Fibroblast of skin of right quadriceps (primary cell): ENCODE measurements at places on chromosomes 1 and 21.

DNA sequence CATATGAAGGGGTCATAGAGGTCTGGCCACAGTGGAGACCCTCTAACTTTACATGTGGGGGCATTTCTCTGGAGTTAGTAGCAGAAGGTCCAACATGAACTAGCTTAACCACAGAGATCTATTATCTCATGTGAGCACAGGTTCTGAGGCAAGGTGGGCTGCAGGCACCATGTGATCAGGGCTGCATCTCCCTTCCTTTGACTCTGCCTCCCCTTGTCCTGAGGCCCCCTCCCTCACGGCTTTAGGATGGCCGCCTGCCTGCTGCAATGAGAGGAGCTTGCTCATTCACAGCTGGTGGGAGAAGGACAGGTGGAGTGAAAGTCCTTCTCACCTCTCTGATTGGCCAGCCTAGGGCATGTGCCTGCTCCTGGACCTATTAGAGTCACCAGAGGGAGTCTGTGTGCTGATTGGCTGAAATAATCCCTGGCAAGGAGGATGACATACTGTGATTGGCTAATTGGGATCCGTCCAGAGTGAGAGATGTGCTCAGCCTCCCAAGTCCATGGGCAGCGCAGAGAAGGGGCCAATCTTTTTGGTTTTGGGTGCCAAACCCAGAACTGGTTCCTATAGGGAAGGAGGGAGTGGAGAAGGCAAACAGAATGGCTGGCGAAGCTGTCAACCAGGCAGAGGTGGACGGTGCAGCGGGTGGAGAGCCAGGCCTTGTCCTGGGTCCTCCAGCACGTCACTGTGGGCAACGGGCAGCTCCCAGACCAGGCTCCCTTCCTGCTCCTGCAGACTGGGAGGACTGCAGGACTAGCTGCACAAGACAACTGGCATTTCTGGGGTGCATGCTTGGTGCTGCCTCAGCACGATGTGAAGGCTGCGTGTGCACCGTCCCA is 39.4 kb upstream of the C1orf174 start:
- no peak for DNase-seq

- DNase-seq: no peak
These were observed 335.1 kb downstream of the LTN1 start for GRCh38 chr21:28657566-28657965.

- DNase-seq: peak; percentile 58
These were observed 31.5 kb upstream of the DNASE2B start for GRCh38 chr1:84366786-84367185.

DNA sequence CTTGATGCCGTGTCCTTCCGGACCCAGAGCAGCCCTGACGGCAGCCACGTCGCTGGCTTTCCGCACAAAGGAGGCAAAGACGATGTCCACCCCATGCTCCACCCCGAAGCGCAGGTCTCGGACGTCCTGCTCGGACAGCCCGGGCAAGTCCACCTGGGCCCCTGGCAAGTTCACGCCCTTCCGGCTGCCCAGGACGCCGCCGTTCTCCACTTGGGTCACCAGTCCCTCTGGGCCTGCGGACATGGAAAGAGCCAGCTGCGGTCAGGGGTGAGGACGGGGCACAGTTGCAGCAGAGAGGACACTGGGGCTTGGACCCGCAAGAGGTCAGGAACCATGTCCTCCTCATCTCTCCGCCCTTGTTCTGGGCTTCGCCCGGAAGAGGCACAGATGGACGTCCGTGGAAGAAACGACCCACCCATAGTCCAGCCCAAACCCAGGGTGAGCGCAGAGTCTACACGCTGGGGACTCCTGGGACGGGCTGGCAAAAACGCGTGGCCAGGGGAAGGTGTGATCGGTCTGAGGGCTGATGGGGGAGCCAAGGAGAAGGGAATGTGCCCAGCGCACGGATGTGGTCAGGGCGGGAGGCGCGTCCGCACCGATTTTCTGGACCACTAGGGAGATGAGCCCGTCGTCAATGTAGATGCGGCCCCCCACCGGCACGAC is 6.6 kb downstream of the PKLR start:
- DNase-seq: no peak

- no peak for DNase-seq
These were observed 7.6 kb upstream of the HHAT start for GRCh38 chr1:210321131-210321530.

GRCh38 chr1:40774266-40774998 is 9.2 kb upstream of the KCNQ4 start:
- DNase-seq: peak; percentile 18

DNA sequence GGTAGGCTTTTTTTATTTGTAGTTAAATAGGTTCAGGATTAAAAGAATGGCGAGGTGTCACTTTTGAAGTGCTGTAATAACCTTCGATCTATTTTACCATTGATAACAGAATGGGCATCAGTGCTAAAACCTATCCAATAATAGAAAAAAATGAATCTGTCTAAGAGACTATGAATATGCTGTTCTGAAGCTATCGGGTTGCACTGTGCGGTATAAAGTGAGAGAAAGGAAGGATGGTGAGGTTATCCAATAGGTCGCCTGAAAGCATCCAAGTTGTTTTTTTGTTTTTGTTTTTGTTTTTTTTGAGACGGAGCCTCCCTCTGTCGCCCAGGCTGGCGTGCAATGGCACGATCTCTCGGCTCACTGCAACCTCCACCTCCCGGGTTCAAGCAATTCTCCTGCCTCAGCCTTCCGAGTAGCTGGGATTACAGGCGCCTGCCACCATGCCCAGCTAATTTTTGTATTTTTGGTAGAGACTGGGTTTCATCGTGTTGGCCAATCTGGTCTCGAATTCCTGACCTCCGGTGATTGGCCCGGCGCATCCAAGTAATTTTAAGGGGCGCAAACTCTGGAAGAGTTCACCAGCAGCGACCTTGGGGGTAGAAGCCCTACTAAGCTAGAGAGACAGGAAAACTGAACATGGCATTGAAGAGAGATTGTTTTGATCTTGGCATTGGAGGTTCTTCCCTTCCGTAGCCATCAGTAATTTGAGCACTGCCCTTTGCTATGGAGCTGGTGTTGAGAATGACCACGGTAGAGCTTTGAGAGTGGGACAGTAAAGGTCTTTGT is 8.7 kb upstream of the MDM4 start:
- peak; percentile 75 for DNase-seq

- DNase-seq: no peak
These were observed 127.1 kb downstream of the MAST2 start for GRCh38 chr1:45930258-45931150.

DNA sequence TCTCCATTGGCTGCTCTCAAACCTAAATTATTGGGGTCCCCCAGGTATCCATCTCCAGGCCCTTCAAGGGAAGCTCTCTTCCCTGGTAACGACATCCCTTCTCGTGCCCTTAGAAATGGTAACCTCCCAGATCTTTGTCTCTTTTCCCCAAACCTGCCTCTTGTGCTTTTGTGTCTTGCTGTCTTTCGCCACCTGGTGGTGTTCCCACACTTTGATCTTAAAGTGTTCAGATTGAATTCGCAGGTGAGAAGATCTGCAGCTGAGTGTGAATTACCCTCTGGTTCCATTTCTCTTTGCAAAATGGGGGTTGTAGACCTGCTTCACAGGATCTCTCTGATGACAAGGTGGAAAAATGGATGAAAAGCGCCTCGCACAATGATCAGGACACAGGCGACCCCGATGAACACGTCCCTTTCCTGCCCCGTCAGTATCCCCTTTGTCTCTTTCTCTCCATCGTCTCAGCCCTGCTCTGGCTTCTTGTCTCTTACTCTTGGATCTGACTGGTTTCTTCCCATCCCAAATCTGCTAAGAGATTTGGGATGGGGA is 53.1 kb downstream of the DOP1B start:
- DNase-seq: peak; percentile 70

DNA sequence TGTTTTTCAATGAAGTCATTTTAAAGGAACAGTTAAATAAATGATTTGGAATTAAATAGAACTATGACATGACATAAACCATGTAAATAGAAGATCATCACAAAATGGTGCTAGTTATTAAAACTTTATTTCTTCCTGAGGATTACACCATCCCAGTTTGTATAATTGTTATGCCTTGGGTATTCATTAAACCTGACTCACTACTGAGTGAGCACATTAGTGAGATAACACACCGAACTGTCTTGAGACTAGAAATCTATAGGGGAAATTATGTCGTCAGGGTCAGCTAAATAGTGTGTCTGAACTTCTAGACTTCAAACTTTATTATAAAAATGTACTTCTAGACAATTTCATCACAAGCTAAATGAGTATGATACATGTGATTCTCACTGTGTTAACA is 189.4 kb downstream of the NCAM2 start:
- DNase-seq: peak; percentile 19
